ENCODE measurements at places on chromosomes 16 and 17. TPM values are rescaled to one million over a fixed set of nuclear protein-coding genes. Genes with fewer than 3 reads are reported as not detected.

GRCh38 chr16:28213396-28213795 lies 1.6 kb upstream of the XPO6 start:
- H3K27me3 ChIP-seq = no peaks in the 10 kb centered on the region
- H3K27ac ChIP-seq = no peak overlapping the region
- H3K36me3 ChIP-seq = no peaks in the 10 kb centered on the region
- no peak for DNase-seq
- no peak overlapping the region for H3K4me3 ChIP-seq

DNA sequence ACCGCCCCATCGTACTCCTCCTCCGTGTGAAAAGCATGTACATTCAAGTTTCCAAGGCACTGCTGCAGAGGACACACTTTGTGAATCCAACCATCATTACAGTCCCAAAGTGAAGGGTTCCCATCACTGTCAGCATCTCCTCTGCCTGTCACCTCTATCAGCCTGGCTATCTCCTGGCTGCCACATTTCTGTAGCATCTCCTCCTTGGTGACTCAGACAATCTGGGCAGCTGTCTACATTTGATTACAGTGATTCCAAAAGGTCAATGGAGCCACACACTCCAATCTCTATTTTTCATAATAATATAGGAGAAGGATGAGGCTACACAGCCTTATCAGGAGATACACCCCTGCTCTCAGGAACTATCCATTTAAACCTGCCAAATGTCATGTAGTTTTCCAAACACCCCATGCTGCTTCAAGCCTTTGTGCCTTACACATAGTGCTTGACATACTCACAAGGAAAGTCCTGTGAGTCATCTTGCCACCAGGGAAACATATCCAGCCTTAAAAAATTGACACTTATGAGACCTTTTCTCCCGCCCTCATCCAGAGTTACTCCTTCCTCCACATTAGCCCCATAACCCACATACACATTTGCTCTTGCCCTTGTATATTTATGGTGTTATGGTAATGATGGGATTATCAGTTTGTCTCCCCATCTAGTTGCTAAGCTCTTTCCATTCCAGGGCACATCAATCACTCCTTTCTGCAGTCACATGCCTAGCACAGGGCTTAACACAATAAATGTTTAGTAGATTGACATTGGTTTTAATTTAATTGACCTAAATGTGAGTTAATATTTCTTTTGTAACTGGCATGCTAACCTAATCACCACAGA lies 250.1 kb upstream of the CDH5 start:
- DNase-seq = no peak
- H3K36me3 ChIP-seq = no peaks in the 10 kb centered on the region

DNA sequence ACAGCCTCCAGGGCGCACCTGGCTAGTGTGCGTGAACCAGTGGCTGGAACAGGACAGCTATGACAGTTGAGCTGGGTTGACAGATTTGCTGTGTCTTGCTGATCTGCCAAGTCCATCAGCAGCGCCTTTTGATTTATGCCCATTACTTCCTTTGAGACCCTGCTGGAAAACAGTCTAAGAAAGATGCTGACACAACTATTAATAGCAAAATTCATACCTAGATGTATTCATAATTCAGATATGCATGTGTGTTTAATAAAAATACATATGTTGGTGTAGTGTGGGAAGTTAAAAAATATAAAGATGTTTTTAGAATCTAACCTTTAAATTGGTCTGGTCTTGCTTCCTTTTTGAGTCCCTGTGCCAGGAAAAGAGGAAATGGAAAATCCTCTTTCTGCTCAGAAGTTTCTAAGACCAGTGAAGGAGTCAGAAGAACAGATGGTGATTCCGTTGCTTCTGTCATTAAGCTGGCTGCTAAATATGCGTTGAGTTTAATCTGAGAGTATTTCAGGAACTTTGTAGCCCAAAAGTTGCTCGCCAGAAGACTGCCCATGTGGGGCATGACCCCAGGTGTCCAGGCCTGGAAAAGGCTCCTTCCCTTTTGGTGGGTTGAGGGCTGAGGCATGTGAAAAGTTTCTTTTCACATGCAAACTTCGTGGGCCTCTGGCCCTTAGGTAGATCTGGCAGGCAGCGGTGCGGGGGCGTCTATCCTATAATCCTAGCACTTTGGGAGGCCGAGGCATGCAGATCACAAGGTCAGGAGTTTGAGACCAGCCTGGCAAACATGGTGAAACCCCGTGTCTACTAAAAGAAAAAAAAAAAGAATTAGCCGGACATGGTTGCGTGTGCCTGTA lies 40.0 kb upstream of the ENDOV start:
- H3K4me1 ChIP-seq = no peaks in the 10 kb centered on the region
- peaks cover 100% of the 10 kb centered on the region for H3K36me3 ChIP-seq
- no peak for DNase-seq

DNA sequence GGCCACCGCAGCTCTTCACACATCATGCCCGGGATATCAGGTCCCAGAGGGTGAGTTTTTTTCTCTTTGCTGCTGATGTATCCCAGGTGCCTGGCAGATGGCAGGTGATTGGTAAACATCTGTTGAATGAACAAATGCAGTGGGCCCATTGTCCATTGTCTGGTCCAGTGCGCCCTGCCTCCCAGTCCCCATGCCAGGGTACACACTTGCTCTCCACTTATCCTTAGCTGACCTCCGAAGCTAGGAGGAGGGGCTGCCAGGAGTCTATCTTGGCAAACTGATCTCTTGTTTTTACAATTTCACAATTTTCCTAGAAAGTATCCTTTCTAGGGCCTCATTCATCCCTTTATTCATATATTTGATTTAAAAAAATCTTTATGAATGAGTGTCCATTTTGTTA lies 196.0 kb downstream of the RAB11FIP4 start:
- H3K27ac ChIP-seq = no peak overlapping the region
- H3K4me3 ChIP-seq = no peak overlapping the region
- H3K36me3 ChIP-seq = peaks cover 6% of the 10 kb centered on the region

The HP gene
- total RNA-seq = 1.5 TPM

GRCh38 chr16:81782236-81782635 lies 3.1 kb downstream of the PLCG2 start:
- peaks cover 20% of the 10 kb centered on the region for H3K27me3 ChIP-seq
- no peaks in the 10 kb centered on the region for H3K4me1 ChIP-seq
- DNase-seq = no peak
- no peak overlapping the region for H3K4me3 ChIP-seq

DNA sequence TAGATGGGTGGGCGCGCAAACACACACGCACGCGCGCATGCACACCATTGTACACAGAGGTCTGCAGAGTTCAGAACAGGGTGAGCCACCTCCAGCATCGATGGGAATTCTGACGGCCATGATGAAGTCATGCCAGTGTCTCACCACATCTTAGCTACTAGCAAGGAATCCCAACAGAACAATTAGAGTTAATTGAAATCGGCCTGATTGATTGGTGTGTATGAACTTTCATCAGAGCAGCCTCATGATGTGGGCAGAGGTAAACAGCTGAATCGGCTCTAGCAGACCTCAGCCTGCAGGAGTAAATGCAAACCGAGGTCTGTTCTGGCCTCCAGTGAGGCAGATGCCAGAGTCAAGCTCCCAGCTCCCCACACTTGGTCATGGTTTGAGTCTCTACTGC lies 200.6 kb downstream of the CBLN1 start:
- no peaks in the 10 kb centered on the region for H3K36me3 ChIP-seq
- no peak overlapping the region for H3K4me3 ChIP-seq
- H3K27ac ChIP-seq = no peak overlapping the region
- DNase-seq = no peak

DNA sequence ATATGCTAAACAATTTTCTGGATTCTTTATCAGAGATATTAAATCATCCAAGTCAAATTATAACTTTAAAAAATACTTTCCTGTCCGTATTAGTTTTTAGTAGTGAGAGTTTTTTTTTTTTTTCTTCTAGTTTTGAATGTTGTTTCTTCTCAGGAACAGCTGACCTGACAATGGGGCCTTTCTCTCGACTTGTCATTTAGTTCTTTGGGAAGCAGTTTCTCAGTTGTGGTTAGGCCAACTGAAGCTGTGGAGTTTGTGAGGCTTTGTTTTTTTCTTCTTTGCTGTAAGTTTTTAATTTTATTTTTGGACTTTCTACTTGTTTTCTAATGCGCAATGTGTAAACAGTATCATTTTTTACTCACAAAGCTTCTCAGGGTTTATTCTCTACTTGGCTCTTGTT lies 140.8 kb downstream of the FTO start:
- peaks cover 8% of the 10 kb centered on the region for H3K36me3 ChIP-seq
- no peak overlapping the region for H3K4me3 ChIP-seq
- H3K4me1 ChIP-seq = peaks cover 21% of the 10 kb centered on the region
- H3K27me3 ChIP-seq = no peaks in the 10 kb centered on the region
- no peak overlapping the region for H3K27ac ChIP-seq

All from tibial nerve (tissue), 4 donors.